CD4-positive, alpha-beta T cell (primary cell): ENCODE measurements at places on chromosomes 6 and 20. TPM values are rescaled to one million over a fixed set of nuclear protein-coding genes. Genes with fewer than 3 reads are reported as not detected.

The PAX1 gene
- not detected for total RNA-seq

The PDYN gene
- total RNA-seq = not detected

GRCh38 chr6:40194447-40195170 lies 260.3 kb upstream of the MOCS1 start:
- no peaks in the 10 kb centered on the region for H3K36me3 ChIP-seq
- no peaks in the 10 kb centered on the region for H3K27me3 ChIP-seq
- no peaks in the 10 kb centered on the region for H3K4me1 ChIP-seq
- H3K4me3 ChIP-seq = no peak overlapping the region
- no peak for DNase-seq

The DEFB116 gene
- not detected for total RNA-seq

DNA sequence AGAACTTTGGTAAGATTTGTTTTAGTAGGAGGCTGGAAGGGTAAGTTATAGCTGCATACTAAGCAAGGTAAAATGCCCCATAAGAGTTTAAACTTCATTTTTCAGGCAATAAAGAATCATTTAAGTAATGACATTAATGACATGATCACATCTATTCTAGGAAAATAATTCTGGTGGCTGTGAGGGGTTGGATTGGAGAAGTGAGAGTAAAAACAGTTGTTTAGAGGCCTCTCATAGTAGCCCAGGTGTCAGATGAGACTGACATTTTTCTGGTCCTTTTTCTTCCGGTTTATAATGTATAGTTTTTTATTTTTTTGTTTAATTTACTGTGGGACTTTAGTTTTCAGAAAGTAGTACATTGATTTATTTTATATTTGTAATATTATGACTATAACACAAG lies 40.8 kb downstream of the ITCH start:
- peaks cover 23% of the 10 kb centered on the region for H3K36me3 ChIP-seq
- H3K4me3 ChIP-seq = no peak overlapping the region
- peaks cover 17% of the 10 kb centered on the region for H3K4me1 ChIP-seq
- H3K27me3 ChIP-seq = no peaks in the 10 kb centered on the region

GRCh38 chr20:20369250-20370093 lies 1.6 kb downstream of the INSM1 start:
- no peak overlapping the region for H3K4me3 ChIP-seq
- no peaks in the 10 kb centered on the region for H3K36me3 ChIP-seq
- DNase-seq = no peak
- peaks cover 3% of the 10 kb centered on the region for H3K4me1 ChIP-seq
- peaks cover 70% of the 10 kb centered on the region for H3K27me3 ChIP-seq

The MRPS18B gene
- total RNA-seq = 15.3 TPM

DNA sequence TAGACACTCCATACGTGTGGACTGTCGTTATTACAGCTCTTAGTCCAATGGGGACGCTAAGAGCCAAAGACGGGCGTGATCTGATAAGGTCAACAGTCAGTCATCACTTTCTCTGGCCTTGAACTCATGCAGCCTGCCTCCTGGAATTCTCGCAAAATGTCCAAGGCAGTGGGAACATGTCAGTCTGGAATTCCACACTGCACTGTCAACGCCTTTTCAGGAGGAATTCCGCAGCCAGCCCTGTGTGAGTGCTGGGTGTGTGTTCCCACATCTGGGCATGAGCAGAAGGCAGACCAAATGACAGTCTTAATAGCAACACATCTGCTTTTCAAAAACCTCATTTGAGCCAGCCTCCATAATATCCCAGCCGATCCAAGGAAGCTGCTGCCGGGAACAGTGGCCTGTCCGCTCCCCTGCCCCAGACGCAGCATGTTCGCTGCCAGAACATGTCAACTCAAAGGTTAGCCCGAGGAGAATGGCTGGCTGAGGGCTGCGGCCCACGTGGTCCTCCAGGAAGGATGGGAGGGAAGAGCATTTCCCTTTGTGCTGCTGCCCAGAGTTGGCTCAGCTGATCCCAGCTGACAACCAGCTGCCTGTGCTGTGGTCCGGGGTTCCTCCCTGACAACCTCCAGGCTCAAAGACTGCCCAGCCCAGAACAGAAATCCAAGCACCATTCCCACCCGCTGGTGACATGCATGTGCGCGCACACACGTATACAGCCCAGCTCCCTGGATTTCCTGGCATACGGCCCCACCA lies 103.1 kb downstream of the SULF2 start:
- no peak overlapping the region for H3K4me3 ChIP-seq
- peaks cover 6% of the 10 kb centered on the region for H3K4me1 ChIP-seq
- H3K36me3 ChIP-seq = no peaks in the 10 kb centered on the region
- no peak overlapping the region for H3K27ac ChIP-seq
- no peaks in the 10 kb centered on the region for H3K27me3 ChIP-seq

The SLC2A10 gene
- total RNA-seq = not detected

The PDE7B gene
- 0.34 TPM for total RNA-seq

The LST1 gene
- total RNA-seq = 8.9 TPM

- no peaks in the 10 kb centered on the region for H3K36me3 ChIP-seq
- H3K4me1 ChIP-seq = no peaks in the 10 kb centered on the region
- H3K27ac ChIP-seq = no peak overlapping the region
- DNase-seq = no peak
- H3K27me3 ChIP-seq = peaks cover 13% of the 10 kb centered on the region
These were observed 32.0 kb downstream of the SIRPA start for GRCh38 chr20:1927217-1927616.

DNA sequence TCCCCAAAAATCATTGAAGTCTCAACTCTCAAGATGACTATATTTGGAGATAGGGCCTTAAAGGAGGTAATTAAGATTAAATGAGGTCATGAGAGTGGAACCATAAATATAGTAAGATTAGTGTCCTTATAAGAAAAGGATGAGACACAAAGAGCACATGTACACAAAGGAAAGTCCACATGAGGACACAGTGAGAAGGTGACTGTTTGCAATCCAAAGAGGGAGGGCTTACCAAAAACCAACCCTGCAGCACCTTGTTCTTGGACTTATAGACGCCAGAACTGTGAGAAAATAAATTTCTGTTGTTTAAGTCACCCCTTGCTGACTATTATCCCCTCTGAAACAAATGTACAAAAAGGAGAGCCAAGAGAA lies 150.4 kb upstream of the SMLR1 start:
- H3K36me3 ChIP-seq = no peaks in the 10 kb centered on the region
- no peak for DNase-seq
- H3K27ac ChIP-seq = no peak overlapping the region
- H3K4me1 ChIP-seq = no peaks in the 10 kb centered on the region
- no peaks in the 10 kb centered on the region for H3K27me3 ChIP-seq
- H3K4me3 ChIP-seq = no peak overlapping the region

DNA sequence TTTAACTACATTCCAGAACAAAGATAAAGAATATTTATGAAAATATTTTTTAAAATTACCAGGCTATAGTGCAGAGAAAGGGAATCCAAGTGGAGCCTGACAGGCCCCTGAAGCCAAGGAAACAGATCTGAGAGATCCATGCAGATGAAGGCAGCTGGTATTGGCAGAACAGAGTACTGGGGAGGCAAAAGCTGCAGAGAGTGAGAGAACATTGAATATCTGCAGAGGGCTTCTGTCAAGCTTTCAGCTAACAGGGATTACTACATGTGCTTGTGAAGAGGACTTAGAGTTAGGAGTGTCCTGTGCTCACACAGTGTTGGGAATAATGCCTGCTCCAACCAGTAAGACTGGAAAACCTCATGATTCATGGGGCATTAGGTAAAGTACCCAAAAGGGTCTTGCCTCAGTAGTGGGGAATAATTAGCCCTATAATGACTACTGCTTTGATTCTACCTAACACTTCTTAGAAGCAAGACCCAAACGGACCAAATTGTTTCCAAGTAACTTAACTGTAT lies 657.2 kb downstream of the DHX35 start:
- DNase-seq = no peak
- no peak overlapping the region for H3K4me3 ChIP-seq
- no peaks in the 10 kb centered on the region for H3K4me1 ChIP-seq
- no peaks in the 10 kb centered on the region for H3K27me3 ChIP-seq
- no peak overlapping the region for H3K27ac ChIP-seq
- H3K36me3 ChIP-seq = no peaks in the 10 kb centered on the region

- no peak overlapping the region for H3K27ac ChIP-seq
- H3K27me3 ChIP-seq = no peaks in the 10 kb centered on the region
- H3K4me3 ChIP-seq = no peak overlapping the region
- no peak for DNase-seq
- peaks cover 30% of the 10 kb centered on the region for H3K4me1 ChIP-seq
- no peaks in the 10 kb centered on the region for H3K36me3 ChIP-seq
These were observed 8.7 kb downstream of the REPS1 start for GRCh38 chr6:138979365-138979764.

DNA sequence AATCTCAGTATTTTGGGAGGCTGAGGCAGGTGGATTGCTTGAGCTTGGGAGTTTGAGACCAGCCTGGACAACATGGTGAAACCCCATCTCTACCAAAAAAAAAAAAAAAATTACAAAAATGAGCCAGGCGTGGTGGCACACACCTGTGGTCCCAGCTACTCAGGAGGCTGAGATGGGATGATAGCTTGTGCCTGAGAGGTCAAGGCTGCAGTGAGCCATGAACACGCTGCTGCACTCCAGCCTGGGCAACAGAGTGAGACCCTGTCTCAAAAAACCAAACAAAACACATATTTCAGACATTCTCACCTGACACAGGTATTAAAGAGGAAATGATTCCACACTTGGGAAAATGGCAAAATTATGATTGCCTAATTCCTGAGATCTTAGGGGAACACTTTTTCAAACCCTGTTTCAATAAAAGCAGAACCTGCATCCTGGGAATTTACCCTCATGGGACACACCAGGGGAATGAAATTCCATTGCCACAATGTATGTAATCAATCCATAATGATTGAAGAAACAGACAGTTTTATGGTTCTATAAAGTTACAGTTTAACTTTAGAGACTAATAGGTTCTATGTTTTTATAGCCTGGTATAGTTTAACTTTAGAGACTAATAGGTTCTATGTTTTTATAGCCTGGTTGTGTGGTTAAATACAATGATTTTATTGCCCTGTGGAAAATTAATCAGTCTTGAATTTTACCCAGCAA lies 29.6 kb upstream of the DNAAF9 start:
- no peaks in the 10 kb centered on the region for H3K4me1 ChIP-seq
- H3K36me3 ChIP-seq = no peaks in the 10 kb centered on the region
- H3K4me3 ChIP-seq = no peak overlapping the region
- H3K27ac ChIP-seq = no peak overlapping the region
- DNase-seq = no peak
- no peaks in the 10 kb centered on the region for H3K27me3 ChIP-seq

GRCh38 chr6:152368751-152369624 lies 268.2 kb downstream of the SYNE1 start:
- H3K4me1 ChIP-seq = no peaks in the 10 kb centered on the region
- no peak overlapping the region for H3K4me3 ChIP-seq
- H3K27me3 ChIP-seq = no peaks in the 10 kb centered on the region

DNA sequence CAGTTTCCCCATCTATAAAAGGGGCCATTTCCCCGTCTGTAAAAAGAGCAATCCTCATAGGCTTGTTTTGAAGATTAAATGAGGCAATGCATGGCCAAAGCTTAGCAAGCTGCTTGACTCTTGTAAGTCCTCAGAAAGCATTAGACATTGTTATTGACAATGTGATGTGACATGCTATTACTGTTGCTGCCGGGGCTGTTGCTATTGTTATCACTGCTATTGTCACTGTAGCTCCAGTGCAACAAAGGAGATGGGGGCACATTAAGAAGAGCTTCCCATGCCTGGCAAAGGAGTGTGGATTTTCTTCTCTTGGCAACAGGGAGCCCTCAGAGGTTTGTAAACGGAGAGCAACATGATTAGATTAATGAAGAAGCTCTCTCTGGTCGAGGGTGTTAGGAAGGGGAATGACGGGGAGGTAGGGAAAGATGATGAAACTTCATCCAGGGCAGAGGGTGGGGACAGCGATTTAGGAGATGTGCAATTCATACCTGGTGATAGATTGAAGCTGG lies 33.1 kb upstream of the FAM83D start:
- H3K27ac ChIP-seq = peak overlapping the region; percentile 15
- DNase-seq = no peak
- peaks cover 49% of the 10 kb centered on the region for H3K36me3 ChIP-seq
- H3K4me1 ChIP-seq = peaks cover 24% of the 10 kb centered on the region
- H3K27me3 ChIP-seq = no peaks in the 10 kb centered on the region

The PPIL1 gene
- 1.8 TPM for total RNA-seq

DNA sequence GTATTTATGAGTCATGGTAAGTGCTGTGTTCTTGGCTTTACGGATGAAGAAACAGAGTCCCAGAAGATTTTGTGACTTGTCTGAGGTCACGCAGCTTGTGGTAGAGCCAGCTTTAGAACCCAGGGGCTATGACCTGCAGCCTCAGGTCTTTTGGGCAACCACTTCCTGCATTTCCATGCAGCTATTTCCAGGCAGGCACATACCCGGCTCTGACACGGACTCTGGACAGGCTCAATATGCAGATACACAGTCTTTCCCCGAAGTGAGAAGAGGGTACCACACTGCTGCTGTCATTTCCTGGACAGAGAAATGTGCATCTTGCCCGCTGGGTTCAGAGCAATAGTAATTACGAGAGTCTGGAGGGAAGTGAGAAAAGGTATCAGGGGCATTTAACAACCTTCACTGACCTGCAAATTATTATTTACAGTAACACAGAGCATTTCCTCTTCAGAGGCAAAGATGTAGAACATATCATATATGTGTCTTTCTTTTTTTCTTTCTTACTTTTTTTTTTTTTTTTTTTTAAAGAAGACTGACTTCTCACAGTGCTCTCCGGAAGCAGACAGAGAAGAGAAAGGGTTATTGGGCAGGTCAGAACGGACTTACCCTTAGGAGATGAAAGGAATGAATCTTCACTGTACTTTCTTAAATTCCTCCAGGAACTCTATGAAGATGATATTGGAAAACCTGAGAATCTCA lies 185.1 kb downstream of the CLIC5 start:
- peak overlapping the region; percentile 18 for H3K4me3 ChIP-seq
- H3K36me3 ChIP-seq = no peaks in the 10 kb centered on the region
- no peaks in the 10 kb centered on the region for H3K27me3 ChIP-seq
- no peak overlapping the region for H3K27ac ChIP-seq
- no peak for DNase-seq

DNA sequence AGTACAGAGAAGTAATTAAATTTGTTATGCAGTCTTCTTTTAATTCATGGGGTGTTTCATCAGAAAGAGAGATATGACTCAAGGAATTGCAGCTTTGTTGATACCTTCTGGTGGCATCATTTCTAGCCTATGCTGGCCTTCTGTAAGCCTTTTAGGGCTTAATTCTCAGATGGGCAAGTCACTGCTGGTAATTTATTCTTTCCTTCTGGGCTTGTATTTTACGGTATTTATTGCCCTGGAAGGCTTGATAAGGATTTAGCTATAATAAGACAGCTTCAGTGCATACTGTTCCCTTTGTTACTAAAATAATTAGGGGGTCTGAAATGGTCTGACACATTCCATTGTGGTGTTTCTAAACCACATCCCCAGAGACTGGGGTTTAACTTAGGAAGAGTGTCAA lies 57.9 kb upstream of the EMILIN3 start:
- no peak overlapping the region for H3K4me3 ChIP-seq
- peaks cover 81% of the 10 kb centered on the region for H3K36me3 ChIP-seq
- no peak overlapping the region for H3K27ac ChIP-seq
- DNase-seq = no peak
- peaks cover 3% of the 10 kb centered on the region for H3K4me1 ChIP-seq
